ENCODE measurements at places on chromosomes 3 and 15. TPM values are rescaled to one million over a fixed set of nuclear protein-coding genes. Genes with fewer than 3 reads are reported as not detected.

SCAANT1 gene
- 1.4 TPM for total RNA-seq

PSTPIP1 gene
- total RNA-seq = 82.7 TPM

ACSBG1 gene
- 0.22 TPM for total RNA-seq

IL20RB gene
- total RNA-seq = 2.2 TPM

DNA sequence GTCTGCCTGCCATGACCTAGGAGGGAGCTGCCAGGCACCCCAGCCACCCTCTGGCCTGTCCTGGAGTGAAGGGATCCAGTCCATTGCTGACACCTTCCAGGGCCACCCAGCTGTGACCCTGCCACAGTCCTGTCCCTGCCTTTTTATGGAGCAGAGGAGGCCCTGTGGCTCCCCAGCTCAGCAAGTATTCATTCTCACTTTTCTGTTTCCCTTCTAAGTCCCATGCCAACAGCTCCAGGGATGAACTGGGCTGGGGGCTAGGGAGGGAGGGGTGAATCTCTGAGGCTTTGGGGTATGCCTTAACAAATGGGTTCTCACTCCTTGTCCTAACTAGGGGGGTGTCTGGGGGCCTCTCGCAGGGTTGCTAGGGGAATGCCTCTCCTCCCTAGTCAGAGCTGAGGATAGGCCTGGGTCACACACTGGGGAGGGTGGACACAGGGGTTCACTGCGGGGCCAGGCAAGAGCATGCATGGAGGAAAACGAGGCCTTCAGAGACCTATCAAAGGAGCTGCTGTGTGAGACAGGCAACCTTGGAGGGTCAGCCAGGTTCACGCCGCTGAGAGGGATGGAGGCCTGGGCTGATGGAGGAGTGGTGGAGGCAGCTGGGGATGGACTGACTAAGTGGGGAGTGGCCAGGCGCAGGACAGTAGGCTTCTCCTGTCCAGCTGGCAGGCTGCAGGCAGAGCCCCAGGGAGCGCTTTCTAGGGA, 31.8 kb downstream of the EPHB3 start:
- no peak for DNase-seq

GRCh38 chr15:37765786-37766185, 168.7 kb upstream of the TMCO5A start:
- DNase-seq = no peak

DNA sequence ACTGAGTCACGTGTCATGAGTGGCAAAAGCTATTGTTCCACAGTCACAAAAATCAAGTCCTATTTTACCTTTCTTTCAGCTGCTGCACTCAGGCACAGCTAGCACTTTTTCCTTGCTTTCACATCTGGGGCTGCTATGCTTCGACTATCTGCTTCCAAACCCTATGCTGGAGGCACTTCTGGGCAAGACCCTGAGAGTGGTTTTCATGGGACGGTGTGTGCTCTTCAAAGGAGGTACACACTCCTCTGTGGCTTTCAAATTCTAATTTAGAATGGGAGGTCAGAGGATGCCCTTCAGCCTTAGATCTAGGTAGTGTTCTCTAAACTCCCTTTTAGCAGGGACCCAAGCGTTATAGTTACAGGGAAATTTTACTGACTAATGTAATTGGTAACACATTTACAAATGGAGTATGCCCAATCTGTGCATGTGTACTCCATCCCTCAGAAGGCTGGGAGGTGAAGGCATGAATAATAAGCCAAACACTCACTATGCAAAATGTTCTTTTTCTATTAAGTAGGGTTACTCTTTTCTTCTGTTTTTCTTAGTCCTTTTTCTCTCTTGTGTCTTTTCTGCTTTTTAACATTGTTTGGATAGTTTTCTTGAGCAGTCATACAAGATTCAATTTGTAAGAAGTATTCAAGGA, 188.3 kb downstream of the LSAMP start:
- DNase-seq = no peak

- no peak for DNase-seq
These were observed 61.8 kb downstream of the SLC7A14 start for GRCh38 chr3:170524073-170524472.

DNA sequence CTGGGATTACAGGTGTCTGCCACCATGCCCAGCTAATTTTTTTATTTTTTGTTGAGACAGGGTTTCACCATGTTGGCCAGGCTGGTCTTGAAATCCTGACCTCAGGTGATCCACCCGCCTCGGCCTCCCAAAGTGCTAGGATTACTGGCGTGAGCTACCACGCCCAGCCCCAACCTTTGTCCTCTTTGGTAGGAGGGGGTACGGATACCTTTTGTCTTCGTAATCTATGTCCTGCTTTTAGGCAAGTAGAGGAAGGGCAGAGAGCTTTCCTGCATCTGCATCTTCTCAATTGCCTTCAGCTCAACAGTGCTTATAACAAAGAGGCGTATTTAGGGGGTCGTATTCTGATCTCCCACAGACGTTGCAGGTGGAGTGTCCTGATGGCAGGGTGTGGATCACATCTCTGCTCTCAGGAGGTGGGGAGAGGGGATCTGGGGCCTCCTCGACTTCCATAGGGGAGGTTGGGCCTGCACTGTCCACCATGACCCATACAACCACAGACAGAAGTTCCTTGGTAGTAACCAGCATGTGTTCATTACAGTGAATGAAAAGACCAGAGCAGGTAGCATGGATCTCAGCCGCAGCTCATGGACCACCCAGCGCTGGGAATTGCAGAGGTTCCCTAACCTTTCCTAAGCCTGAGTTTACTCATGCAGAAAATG, 21.4 kb upstream of the KCTD6 start:
- DNase-seq = no peak

- DNase-seq = peak; percentile 12
These were observed 3.1 kb downstream of the KAT2B start for GRCh38 chr3:20043396-20043795.

GRCh38 chr3:141942006-141942405, 65.6 kb downstream of the ATP1B3 start:
- DNase-seq = no peak

- DNase-seq = no peak
These were observed 64.2 kb upstream of the MYZAP start for GRCh38 chr15:57527382-57528091.

GRCh38 chr3:17090280-17090983, 205.7 kb downstream of the PLCL2 start:
- no peak for DNase-seq

DNA sequence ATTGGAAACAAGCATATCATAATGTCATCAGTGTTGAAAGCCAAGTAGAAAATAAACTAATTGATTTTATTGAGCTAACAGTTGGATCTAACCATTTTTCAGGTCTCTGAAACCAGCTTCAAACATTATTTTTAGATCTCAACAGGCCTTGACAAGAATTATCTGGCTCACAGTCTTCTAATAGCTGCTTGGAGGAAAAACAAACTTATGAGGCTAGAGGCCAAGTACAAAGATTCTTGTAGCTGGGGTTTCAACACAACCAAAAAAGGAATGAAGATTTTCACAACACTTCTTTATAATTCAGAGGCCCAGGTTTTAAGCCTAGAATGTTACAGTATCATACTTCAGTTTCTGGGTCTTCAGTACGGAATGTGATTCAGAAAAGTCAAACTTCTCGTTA, 3.7 kb downstream of the SETMAR start:
- no peak for DNase-seq

DNA sequence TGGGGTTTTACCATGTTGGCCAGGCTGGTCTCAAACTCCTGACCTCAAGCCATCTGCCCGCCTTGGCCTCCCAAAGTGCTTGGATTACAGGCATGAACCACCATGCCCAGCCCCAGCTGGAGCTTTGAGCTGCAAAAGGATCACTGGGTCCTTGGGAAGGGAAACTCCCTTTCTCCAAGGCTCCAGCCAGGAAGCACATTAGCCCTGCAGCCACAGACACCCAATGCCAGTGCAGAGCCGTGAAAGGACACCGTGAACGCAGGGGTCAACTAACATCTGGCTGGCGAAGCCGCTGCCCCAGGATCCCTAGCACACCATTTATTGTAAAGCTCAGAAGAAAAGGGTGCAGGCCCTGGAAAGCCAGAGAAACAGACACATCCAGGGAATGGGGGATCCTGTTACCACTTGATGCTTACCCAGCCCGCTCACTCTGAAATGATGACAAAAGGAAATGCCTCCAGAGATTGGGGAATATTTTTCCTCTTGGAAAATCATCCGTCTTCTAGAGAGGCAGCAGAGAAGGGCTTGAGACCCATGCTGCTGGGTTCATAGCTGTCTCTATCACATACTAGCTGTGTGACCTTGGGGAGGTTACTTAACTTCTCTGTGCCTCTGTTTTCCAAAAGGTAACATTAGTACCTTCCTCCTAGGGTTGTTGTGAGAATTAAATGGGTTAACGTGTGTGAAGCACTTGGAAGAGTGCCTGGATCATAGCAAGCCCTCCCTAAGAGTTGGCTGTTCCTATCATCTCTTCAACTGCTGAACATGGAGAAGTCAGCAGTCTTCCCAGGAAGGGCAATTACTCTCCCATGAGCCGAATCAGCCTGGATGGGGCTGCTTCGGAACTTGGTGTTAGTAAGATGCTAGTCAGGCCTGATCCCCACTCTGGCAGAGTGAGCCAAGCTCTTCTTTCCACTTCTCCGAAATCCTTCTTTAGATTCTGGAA, 40.8 kb downstream of the LMCD1 start:
- no peak for DNase-seq

DNA sequence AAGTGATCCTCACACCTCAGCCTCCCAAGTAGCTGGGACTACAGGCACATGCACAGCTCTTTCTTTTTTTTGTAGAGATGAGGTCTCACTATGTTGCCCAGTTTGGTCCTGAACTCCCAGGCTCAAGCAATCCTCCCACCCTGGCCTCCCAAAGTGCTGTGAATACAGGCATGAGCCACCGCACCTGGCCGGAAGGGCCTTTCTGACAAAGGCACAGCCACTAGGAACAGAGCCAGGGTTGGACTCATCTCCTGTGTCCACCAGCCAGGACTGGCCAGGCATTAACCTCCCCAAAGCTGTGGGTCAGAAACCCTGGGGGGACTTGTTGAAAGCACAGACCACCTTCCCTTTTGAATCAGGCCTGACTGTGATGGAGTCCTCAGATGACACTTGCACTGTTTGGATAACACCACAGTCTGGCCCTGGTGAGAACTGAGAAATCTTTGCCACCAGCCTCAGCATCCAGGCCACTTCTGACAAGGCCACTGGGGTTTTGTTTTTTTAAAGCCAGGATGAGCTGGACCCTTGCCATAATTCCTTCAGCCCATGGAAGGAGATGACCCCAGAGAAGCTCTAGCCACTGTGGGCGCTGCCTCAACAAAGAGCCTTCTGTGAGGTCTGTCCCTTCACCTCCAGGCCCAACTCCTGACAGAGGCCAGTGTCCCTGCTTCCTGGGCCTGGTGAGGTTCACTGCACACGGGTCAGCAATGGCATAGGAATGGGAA, 4.8 kb downstream of the TKT start:
- DNase-seq = no peak
